ENCODE measurements at places on chromosomes 2 and 18.

GRCh38 chr2:43190311-43191052 lies 35.9 kb downstream of the ZFP36L2 start:
- no peak for DNase-seq

DNA sequence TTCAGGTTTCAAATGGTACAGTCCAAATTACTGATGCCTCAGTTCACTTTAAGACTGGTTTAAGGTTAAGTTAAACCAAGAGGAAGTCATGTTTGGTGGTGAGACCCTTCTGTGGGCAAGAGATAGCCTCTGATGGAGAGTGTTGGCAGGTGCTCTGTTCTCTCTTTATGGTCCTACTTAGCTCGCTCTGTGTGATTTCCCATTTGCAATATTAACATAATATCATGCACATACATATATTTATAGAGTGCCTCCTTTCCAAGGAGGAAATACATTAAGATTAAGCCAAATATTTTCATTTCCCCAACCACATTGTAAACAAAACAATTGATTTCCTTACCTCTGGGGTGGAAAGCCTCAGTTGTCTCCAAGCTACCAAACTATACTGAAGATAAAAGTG lies 222.4 kb downstream of the PIK3C3 start:
- DNase-seq: no peak

- DNase-seq: no peak
These were observed 13.1 kb downstream of the TMEM18 start for GRCh38 chr2:664063-664462.

DNA sequence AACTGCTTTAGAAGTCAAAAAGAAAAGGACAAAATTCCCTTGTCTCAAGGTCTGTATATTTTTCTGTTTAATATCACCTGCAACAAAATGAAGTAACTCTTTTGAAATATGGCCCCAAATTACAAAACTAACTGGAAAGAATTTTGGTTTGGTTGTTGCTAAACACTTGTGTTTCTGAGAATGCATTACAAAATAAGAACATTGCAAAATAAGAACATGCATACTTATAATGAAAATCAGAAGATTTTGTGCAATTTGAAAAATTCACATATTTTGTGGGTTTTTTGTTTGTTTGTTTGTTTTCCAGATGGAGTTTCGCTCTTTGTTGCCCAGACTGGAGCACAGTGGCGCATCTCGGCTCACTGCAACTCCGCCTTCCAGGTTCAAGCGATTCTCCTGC lies 21.8 kb downstream of the NDUFB3 start:
- no peak for DNase-seq

DNA sequence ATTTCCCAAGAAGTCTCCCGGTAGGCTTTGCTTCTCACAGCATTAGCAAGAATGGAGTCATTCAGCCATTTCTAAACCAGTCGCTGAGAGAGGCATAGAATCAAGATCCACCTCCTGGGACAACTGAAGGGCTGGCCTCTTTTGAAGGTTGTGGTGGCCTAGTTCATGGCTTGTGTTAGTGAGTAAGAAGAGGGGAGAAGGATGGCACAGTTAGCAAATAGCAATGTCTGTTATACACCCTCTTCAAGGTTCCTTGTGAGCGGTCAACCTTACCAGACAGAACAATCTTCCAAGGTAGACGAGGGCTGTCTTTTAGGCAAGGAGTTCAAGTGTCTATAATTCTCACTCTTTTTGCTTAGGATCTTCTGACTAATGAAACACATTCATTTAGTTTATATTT lies 35.4 kb upstream of the DNAH7 start:
- no peak for DNase-seq

- DNase-seq: no peak
These were observed 117.8 kb upstream of the NRP2 start for GRCh38 chr2:205564346-205565141.

GRCh38 chr2:143088388-143088787 lies 40.8 kb upstream of the ARHGAP15 start:
- DNase-seq: no peak

- no peak for DNase-seq
These were observed 290.8 kb upstream of the MC4R start for GRCh38 chr18:60663060-60663989.

DNA sequence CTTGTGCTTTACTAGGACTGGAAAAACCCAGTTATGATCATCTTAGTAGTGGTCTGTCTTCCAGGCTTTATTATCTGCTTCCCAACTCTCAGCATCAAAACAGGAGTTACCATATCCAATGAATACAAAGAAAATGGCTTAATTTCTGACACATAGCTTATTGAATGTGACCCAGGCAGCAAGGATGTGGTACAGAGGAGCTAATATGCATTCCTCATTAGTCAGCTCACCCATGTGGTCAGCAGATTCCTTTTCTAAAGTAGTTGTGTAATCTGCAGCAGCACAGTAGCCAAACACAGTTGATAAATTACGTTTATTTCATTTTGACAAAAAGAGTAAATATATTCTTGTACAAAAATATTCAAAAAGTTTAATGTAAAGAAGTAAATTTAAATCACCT lies 43.6 kb downstream of the TSPYL6 start:
- DNase-seq: no peak

DNA sequence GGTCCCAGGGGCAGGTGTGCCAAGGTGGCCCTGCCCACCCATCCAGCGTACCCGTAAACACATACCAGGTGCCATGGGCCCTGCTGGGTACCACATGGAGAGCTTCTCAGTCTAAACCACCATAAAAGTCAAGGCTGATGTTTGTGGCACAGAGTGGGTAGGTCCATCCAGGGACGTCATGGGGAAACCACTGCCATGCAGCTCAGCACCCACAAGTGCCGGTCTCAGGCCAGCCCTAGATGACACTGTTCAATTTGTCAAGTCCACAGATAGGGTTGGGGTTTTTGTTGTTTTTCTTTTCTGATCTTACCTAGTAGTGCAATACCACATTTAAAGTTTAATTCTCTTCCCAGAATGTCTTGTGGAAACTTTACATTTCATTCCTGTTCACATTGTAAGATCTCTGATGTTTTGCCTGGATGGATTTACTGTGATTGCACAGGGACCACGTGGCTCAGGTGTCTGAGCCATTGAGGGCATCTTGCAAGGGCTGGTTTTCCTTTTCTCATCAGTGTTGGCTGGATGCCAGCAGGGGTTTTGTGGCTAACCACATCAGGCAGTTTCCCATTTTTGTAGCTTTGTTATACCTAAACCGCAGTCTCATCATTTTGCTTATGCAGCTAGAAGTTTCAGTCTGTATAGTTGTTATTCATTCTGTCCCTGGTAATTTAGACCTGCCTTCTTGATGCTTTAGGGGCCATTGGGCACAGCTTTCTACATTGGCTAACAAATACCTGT lies 64.7 kb downstream of the STK25 start:
- peak; percentile 2 for DNase-seq

- DNase-seq: no peak
These were observed 300.0 kb downstream of the PDE11A start for GRCh38 chr2:177772529-177772928.

DNA sequence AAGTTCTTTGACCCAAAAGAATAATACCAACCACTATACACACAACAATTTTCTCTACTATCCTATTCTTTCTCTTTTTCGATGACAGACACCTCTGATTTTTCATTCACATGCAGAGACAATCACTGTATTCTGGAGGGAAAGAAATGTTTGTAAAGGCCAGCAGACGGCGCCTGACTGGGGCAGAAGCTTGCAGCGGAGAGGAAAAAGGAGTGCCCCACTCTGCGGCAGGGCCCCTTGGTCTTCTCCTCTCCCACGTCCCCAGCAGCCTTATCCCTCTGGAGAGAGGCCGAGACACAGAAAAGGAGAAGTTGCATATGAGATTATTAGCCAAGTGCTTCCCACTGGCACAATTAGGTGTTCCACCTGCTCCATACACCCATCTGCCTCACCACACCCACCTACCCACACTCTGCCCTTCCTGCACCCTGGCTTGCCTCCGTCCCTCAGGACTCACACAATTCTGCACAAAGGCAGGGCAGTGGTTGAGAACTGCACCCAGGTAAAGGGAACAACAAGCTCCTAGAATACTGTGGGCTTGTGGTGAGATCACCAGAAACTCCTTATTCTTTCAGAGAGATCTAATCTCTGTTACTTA lies 687.3 kb downstream of the NRXN1 start:
- no peak for DNase-seq

- DNase-seq: no peak
These were observed 5.0 kb downstream of the GAD1 start for GRCh38 chr2:170821531-170822289.

- DNase-seq: no peak
These were observed 50.7 kb downstream of the TRIP12 start for GRCh38 chr2:229870903-229871656.

- DNase-seq: no peak
These were observed 69.6 kb downstream of the CABYR start for GRCh38 chr18:24208270-24209035.

GRCh38 chr2:45141883-45142866 lies 132.9 kb upstream of the SIX2 start:
- DNase-seq: no peak

GRCh38 chr2:7692657-7693161 lies 775.5 kb downstream of the RNF144A start:
- DNase-seq: no peak

GRCh38 chr2:236562434-236562833 lies 7.2 kb upstream of the ACKR3 start:
- no peak for DNase-seq

DNA sequence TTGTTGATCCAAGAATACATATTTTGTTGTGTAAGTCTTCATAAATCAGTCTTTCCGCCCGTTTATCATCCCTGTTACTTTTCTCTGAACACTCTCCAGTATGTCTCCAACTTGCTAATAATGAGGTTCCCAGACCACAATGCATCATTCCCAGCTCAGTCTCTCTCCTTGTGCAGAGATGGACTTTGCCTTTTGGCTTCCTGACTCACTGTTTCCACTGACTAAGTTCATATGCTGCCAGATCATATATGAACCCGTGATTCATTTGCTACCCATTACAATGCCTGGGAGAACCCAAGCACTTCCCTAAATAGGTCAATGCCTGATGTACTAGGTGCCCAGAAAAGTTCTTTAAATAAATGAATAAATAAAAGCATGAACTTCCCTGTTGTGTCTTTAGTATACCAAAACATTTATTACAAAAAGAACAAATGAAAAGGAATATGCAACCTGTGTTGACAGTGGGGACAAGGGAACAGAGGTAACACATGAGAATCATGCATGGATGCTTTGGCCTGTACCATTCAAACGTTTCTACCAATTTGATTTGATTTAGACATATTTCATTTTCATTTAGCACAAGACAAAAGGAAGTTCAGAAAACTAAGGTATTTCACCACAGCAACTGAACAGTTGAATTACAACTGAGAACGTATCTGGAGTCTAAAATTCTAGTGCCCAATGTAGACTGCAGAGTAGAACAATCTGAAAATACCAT lies 215.4 kb upstream of the HNRNPA3 start:
- no peak for DNase-seq

GRCh38 chr2:115389898-115390565 lies 947.6 kb downstream of the DPP10 start:
- no peak for DNase-seq

GRCh38 chr2:239965318-239965717 lies 59.8 kb downstream of the NDUFA10 start:
- DNase-seq: no peak

DNA sequence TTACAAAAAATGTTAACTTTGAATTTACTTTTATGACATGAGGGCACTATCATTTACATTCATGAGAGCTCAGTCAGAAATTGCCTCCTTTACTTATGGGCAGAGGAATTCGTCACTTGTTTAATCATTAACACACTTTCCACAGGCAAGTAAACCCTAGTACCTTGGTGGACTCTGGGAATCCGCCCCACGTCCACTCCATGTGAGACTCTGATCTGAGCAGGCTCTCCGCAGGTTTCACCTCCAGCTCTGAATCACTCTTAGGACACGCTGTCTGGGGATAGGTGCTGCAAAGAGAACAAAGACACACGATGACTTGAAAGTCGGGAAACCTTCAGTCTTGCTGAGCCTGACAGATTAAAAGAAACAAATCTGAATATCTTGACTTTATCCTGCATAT lies 73.6 kb downstream of the LPIN2 start:
- no peak for DNase-seq

- DNase-seq: no peak
These were observed 30.6 kb upstream of the CYP1B1 start for GRCh38 chr2:38106405-38107094.

DNA sequence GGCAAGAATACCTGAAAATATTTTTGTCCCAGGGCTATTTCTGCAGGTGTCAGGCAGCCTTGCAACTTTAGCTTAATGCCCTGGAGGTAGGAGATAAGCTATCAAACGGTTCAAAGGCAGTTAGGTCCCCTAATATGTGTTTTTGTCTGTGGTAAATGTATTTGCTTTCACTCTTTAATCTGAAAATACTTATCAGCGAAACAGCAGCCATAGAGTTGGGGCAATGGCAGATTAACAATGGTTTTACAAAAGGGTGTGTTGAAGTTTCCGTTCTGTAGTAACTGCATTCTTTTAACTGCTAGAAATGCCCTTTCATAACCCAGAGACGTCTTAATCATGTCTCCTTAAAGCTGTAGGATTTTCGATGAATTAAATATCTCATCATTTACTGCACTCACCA lies 265.0 kb upstream of the TRIB2 start:
- no peak for DNase-seq

- no peak for DNase-seq
These were observed 65.4 kb upstream of the DNAJC10 start for GRCh38 chr2:182650704-182651103.

- DNase-seq: no peak
These were observed 26.5 kb downstream of the RMP24 start for GRCh38 chr18:35998967-35999366.

- no peak for DNase-seq
These were observed 11.8 kb upstream of the DUSP2 start for GRCh38 chr2:96156926-96157648.

- no peak for DNase-seq
These were observed 118.9 kb downstream of the TMX3 start for GRCh38 chr18:68596016-68596415.

- DNase-seq: no peak
These were observed 6.2 kb upstream of the ARMC9 start for GRCh38 chr2:231191896-231192872.

GRCh38 chr2:20649576-20649975 lies 1.3 kb downstream of the HS1BP3 start:
- DNase-seq: no peak

DNA sequence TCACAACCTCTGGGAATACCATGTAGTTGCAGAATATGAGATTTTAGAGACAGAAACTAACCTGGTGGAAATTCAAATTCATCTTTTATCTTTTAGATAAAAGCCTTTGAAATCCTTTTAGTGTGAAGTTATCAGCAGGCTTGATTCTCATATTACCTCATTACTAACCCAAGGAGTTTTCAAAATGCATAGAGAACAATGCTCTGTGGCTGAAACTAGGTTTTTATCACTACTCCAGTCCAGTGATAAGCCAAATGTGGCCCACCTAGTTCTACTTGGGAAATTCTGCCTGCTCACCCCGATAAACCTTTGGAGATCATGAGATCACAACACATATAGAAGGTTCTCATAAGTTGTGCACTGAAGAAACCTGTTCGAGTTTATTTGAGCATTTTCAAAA lies 121.7 kb downstream of the MMADHC start:
- DNase-seq: no peak

- DNase-seq: no peak
These were observed 11.4 kb upstream of the DTNB start for GRCh38 chr2:25684577-25685473.
